ENCODE measurements at places on chromosomes 12 and 14.

GRCh38 chr12:44381341-44381740, 494.8 kb downstream of the NELL2 start:
- DNase-seq = no peak

DNA sequence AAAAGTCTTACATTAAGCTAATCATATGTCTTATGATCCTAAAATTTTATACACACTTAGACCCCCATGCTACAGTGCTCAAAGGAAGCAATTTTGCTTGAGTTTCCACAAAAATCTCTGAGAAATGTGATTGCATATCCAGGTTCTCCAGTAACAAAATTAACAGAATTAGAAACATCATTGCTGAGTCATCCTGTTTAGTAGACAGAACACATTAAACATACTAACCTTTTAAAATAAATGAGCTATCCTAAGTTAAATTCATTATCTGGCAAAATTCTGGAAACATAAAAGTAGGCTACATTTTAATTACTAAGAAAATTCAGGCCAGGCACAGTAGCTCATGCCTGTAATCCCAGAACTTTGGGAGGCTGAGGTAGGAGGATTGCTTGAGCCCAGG, 94.7 kb downstream of the DENND5B start:
- DNase-seq = no peak

DNA sequence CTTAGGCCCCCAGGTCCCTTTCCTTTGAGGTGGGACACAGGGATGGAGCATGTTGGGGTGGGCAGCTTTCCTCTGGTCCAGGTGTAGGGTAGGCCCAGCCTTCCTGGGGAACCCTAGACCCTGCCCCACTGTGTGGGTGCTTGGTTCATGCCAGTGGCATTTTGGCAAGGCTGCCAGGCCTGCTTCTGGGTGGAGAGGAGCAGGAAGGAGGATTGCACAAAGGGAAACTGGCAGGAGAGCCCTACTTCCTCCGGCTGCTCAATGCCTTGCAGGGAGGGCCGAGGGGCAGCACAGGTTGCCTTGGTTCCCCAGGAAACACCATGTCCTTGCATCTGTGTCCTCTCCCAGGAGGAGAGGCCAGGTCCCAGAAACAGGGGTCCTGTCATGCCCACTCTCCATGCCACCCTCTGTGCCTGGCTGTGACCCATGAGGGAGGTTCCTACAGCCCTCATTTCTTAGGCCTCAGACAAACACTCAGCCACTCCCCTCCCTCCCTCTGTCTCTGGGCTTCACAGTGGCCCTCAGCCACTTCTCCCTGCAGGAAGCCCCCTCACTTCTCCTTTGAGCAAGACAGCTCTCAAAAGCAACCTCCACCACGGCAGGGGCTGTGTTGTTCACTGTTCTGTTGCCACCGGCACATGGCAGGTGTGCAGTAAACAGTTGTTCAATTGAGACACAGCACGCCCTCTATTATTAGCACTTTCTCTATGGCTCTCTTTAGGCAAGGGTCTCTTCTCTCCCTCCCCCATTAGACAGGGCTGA, 6.8 kb upstream of the KRT80 start:
- DNase-seq = no peak

- DNase-seq = no peak
Measured at GRCh38 chr12:45663455-45663854, 66.1 kb upstream of the ARID2 start.

- DNase-seq = peak; percentile 55
Measured at GRCh38 chr12:26402648-26403047, 207.3 kb downstream of the SSPN start.

- DNase-seq = peak; percentile 90
Measured at GRCh38 chr12:63319386-63319785, 168.4 kb upstream of the AVPR1A start.

DNA sequence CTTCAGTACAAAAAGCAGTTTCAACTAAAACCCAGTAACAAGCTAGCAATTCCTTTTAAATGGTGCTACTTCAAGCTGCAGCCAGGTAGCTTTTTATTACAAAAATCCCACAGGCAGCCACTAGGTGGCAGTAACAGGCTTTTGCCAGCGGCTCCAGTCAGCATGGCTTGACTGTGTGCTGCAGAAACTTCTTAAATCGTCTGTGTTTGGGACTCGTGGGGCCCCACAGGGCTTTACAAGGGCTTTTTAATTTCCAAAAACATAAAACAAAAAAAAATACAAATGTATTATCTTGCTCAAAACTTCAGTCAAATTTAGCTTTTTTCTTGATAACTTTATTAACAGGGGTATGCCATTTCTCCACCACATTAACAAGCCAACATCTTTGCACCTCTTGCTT, 3.6 kb upstream of the CLEC4E start:
- DNase-seq = peak; percentile 67

GRCh38 chr12:117100251-117100650, 1.0 kb upstream of the TESC start:
- DNase-seq = no peak

DNA sequence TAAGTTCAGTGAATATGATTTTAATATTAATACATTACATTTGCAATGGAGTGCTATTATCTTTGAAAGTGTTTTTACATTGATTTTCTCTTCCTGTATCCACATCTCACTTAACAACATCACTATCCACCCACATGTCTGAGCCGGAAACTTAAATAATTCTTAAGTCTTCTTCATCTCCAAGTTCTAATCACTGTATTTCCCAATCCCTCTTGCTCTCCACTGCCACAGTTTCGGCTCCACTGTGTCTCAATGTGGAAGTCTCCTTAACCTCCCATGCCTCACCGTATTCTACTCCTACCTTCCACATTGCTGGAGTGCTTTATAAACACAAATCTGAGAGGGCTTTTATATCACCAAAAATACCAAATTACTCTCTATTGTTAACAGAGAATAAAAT, 25.3 kb downstream of the RTN1 start:
- DNase-seq = no peak

DNA sequence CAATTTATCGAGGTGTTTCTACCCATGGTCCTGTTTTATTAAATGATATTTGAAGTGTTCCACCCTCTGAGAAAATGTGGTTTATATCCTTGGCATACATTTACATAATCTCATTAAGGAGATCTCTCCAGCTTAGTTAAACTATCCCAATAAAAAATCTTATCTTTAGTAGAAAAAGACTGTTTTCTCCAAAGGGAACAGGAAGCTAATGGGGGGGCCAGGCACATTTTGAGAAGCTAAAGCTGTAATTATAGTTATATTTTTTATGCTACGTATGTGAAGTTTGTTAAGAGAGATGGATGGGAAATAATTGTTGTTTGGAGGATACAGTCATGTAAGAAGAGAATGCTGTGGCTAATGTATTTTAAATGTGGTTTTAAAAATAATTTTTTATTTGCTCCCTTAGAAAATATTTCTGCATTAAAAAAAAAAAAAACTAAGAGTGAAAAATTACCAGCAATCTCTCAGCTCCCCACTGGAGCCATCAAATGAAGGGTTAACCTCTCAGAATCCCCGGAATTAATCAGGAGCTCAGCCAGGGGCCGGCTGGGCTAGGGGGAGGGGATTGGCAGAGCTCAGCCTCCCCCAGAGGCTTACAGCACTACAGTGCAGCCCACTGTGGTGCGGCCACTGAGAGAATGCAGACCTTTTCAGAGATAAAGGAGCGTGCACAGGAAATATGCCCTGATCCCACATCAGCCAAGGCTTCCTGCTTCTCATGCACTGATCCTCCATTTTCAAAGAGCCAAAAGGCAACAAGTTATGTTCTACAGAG, 185.8 kb downstream of the EGLN3 start:
- DNase-seq = no peak

DNA sequence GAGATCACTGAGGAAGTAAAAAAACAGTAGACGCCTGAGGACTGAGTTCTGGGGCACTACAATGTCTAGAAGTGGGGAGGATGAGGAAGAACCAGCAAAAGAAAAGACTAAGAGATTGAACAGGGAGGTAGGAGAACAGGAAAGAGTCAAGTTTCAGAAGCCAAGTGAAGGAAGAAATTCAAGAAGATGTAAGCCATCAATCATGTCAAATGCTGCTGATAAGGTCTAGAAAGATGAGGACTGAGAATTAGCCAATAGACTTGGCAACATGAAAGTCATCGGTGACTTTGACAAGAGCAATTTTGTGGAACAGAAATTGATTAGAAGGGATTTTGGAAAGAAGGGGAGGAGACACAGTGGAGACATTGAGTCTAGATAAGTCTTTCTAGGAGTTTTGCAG, 54.8 kb upstream of the CRY1 start:
- no peak for DNase-seq

GRCh38 chr14:99675951-99676350, 8.1 kb upstream of the CYP46A1 start:
- no peak for DNase-seq

GRCh38 chr12:50572760-50573159, 68.0 kb downstream of the DIP2B start:
- DNase-seq = no peak

DNA sequence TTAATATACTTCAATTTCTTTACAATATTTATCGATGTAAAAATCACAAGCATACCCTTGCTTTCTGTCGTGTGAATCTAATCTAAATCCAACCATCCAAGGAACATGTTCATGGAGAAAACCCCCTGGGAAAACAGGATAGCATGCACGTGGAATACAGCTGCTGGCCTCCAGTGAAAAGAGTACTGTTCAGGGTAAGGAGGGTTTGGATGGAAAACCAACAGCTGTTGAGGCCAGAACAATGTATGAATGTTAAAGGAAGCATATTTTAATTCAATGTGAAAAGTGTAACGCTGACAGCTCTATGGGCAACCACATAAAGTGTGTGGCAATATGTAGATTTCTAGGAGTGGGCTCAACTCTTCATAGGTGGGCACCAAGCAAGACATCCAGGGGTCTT, 344.0 kb downstream of the TMEM132D start:
- DNase-seq = no peak

- DNase-seq = no peak
Measured at GRCh38 chr12:47762850-47763465, 4.3 kb upstream of the RAPGEF3 start.

DNA sequence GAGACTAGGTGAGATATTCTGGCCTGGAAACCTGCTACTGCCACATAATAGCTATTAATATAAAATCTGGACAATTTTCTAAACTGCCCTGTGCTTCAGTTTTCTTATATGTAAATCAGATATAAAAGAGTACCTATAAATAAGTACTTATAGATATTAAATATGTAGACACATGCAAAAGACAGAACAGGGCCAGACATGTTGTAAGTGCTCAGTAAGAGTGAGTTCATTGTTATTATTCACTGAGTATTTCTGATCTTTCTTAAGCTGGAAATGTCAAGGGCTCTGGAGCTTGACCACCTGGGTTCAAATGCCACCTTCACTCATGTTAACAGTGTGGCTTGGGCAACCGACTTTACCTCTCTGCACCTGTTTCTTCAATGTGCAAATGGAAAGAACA, 179.8 kb downstream of the GALC start:
- DNase-seq = no peak

- DNase-seq = no peak
Measured at GRCh38 chr12:124722878-124723277, 140.8 kb downstream of the SCARB1 start.

- no peak for DNase-seq
Measured at GRCh38 chr12:45304514-45305178, 88.8 kb downstream of the ANO6 start.

DNA sequence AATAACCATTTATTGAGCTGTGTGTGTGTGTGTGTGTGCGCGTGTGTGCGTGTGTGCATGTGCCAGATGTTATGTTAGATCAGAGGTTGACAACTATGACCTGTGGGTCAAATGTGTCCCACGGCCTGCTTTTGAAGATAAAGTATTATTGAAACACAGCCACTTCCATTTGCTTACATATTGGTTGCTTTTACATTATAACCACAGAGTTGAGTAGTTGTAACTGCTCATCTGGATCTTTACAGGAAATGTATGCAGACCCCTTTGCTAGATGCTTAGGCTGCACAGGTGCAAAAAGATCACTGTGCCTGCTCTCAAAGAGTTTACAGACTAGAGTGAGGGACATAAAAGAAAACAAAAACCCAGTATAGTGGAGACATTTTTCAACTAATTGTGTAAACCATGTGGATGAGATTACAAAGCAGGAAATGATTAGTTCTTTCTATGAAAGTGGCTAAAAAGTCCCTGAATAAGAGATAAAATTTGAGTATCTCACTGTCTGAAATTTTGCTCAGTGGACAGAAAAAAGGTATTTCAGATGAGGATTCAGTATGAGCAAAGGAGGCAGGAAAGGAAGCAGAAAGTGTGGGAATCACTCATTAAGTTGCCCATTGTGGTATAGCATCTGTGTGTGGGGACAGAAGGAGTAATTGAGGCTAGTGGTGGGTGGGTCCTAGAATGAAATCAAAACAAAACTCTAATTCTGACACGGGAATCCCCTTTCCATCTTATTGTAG, 188.4 kb downstream of the PAH start:
- DNase-seq = no peak

DNA sequence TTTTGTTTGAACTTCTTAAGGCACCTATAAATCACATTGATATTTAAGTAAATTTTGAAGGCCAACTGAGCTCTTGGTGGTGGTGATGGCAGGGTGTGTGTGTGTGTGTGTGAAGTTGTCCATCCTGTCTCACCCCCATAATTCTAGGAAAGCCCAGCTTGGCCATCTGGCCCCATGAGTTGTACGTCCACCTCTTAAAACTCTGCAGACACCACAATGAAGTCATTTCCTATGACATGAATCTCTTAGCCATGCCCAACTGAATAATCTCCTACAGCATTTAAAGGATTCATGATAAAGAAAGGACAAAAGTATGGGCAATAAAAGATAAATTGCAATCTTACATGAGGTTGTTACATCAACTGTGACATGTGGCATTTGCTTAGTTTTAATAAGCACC, 123.4 kb downstream of the TTC7B start:
- no peak for DNase-seq

- peak; percentile 13 for DNase-seq
Measured at GRCh38 chr14:32259368-32260013, 56.4 kb upstream of the RNU6-8 start.

GRCh38 chr12:47818467-47819137, 1.1 kb downstream of the HDAC7 start:
- DNase-seq = no peak

DNA sequence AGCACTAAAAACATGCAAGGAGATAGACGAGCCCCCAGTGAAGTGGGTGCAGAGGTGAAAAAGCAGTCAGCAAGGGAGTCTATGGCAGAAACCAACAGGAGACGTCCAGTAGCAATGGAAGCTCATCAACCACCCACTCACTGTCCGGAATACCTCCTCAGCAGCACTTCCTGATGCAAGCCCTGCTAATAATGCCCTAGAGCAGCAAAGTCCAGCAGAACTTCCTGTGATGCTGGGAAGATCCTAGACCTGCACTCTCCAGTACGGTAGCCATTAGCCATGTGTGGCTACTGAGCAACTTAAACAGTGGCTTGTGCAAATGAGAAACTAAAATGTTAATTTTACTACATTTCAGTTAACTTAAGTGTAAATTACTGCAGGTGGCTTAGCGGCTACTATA, 11.0 kb downstream of the SERPINA9 start:
- DNase-seq = no peak

DNA sequence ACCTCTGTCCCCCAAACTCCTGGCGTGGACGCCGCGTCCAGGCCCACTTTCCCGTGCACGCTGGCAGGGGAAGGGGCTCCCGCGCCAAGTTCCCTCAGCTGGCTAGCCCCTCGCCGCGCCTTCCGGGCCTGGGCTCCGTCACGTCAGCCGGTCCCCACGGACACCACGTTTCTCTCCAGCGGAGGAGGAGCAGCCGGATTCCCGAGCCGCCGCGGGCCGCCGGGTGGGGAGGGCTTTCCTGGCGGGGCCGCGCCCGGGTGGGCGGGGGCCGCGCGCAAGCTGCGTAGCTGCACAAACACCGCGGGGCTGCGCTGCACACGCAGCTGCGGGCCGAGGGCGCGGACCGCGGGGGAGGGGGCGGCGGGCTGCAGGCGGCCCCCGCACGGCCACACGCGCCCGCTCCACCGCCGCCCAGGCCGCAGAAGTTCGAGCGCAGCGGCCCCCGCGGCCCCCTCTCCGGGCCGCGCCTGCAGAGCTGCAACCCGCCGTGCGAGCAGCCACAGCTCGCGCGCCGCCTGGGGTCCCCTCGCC, 45.1 kb upstream of the PNMA1 start:
- no peak for DNase-seq
